Activated T-helper 1 cell treated with anti-CD3 and anti-CD28 coated beads, Interleukin-2, amount 50 U/mL, for 16 hours (primary cell): ENCODE measurements at places on chromosomes 2 and 18.

GRCh38 chr2:189829102-189829833, 45.0 kb downstream of the PMS1 start:
- no peak for DNase-seq

DNA sequence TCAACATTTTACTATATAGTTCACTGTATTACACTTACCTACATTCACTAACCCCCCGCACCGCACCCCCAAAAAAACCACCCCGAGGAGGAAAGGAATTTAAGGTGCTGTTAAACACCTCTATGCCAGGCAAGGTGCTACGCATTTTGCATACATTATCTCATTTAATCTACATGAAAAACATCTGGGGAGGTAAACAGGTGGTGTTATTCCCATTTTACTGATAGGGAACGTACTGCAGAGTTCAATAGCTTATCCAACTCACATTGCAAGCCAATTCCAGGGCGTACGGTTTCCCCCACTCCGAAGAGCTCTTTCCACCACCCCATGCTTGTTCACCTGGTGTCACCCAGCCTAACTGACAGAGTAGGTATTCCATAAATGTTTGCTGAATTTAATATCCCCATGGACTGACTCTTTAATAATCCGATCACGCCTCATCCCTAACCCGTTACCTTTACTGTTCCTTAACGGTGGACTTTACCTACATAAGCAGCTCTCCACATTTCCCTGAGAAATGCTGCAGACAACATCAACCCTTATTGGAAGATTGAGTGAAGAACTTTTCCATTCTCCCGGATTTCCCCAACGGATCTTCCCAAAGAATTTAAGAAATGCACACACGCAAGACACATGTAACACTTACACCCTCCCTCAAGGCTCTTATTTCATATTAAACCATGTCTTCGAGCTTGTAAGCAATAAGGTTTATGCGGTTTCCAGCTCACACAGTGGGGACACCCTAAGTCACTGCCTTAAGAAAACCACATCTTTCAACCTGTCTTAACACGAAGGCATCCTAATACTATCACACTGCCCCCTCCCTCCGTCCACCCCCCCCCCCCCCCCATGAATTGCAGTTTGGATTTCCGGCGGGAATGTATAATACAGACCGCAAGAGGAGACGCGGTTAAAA, 1.2 kb downstream of the RAPH1 start:
- no peak for DNase-seq

- DNase-seq: no peak
These were observed 188.5 kb downstream of the TPGS2 start for GRCh38 chr18:36640021-36640952.

- DNase-seq: no peak
These were observed 593.2 kb downstream of the ZEB2 start for GRCh38 chr2:143926736-143927135.

GRCh38 chr18:54684784-54685183, 93.7 kb downstream of the DYNAP start:
- no peak for DNase-seq

DNA sequence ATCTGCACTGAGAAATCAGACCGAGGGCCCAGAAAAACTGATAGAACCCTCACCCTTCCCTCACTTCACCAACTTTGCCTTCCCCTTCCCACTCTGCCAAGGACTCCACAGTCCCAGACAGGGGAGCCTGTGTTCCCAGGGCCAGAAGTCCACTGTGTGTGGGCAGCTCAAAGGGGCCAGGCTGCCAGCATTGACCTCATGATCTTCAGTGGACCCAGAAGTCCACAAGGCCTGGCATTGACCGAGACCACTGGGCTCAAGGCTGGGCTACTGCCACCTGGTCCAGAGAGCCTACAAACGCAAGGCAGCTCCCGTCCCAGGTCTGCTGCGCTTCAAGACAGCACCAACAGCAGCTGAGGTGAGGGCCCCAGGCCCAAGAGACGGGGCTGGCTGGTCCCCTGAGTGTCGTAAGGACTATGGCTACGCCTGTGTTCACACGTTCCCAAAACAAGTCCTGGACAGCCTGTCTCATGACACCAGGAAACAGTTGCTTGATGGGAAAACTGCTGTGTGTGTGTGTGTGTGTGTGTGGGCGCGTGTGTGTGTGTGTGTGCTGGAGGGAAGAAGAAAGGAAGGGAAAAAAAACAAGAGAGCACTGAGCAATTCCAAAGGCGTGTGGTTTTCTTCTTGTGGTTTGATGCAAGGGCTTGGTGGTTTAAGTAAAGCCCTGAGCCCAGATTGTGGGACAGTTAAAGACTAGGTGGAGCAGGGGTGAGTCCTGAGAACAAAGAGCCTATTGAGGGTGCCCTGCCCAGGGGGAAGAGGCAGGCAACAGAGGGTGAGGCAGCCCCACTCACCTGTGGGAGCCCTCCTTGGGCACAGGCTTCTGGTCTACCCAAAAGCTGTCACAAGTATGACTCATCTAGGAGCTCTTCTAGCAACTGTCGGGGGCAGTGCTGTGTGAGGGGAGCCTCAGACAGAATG, 46.6 kb upstream of the ZBTB7C start:
- no peak for DNase-seq

GRCh38 chr18:4720518-4720917, 265.4 kb upstream of the DLGAP1 start:
- DNase-seq: no peak

GRCh38 chr2:157842106-157842879, 33.8 kb downstream of the ACVR1 start:
- DNase-seq: no peak

- no peak for DNase-seq
These were observed at the start of gene NLRC4 for GRCh38 chr2:32264422-32265105. TSS of gene NLRC4 (minus strand) at chr2:32264886. CDS start at chr2:32256775, 8,111 bp downstream.

GRCh38 chr2:74877781-74878433, 44.0 kb downstream of the HK2 start:
- no peak for DNase-seq

DNA sequence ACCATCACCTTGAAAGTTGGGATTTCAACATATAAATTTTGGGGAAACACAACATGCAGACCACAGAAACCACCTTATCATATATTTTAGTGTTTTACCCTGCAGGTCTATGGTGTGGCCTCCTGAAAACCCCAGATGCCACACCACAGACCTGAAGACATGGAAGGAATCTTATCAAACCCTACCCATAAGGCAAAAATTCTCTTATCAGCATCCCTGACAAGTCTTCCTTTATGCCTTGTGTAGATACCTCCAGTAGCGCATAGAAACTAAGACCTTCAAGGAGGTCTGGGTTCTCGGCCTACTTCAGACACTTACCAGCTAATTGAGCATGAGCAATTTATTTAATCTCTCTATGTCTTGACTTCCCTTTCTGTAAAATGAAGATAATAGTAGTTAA, 59.1 kb upstream of the SLC14A2 start:
- DNase-seq: no peak

DNA sequence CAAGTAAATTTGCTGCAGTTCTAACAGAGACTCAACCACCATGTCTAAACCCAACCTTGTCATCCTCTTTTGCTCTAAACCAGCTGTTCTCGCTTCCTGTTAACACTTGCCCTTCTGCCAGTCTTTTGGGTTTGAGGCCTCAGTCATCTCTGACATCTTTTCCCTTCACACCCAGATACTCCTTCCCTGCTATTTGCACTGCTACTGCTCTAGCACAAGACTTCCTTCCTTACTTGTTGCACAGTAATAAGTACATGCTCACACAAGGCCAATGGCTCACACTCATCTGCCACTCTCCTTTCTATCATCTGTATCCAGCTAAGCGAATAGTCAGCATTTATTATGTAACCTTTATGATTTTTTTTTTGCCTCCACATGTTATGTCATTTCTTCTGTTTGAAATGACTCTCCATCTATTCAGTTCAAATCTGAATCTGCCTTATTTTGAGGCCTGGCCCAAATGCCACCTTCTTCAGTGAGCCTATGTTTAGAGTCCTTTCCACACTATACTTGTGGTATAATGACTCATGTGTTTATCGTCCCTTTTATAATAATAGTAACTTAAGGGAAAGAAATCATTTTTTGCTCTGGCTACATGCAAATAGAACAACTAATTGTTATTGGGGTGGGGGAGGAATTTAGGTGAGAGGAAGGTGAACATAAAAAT, 22.5 kb upstream of the CDKL4 start:
- no peak for DNase-seq

- DNase-seq: no peak
These were observed 1.7 kb upstream of the ZNF532 start for GRCh38 chr18:58862851-58863538.

DNA sequence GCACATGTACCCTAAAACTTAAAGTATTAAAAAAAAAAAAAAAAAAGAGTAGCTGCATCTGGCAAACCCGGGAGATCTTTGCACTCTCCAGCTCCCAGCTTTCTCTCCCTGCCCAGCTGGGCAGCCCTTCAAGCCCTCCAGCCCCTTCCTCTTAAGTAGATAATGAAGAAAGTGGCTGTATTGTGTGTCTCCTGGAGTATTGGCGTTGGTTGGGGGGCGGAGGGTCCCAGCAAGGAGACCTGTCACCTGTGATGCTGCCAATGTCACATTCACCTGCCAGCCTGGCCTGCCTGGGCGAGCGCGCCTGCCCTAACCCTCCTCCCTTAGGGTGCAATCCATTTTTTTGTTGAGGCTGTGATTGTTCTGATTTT, 2.0 kb downstream of the C2orf72 start:
- DNase-seq: no peak

GRCh38 chr2:149075853-149076252, 37.4 kb downstream of the LYPD6B start:
- no peak for DNase-seq

- DNase-seq: no peak
These were observed 171.8 kb downstream of the CDH2 start for GRCh38 chr18:28005164-28005563.

DNA sequence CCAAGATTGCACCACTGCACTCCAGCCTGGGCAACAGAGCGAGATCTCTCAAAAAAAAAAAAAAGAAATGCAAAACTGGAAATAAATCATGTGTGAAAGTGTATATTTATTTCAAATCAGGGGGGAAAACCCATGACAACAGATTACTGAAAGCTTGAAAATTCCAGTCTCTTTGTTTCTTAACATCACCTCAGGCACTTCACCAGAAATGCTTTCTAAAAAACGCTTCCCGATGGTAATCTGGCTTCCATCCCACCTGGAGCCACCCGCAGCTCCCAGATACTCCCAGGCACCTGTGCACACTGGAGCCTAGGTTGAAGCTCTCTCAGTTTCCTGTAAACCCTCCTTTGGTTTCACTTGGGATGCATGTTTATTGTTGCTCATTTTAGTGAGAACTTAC, 7.2 kb upstream of the ITGB6 start:
- no peak for DNase-seq

- no peak for DNase-seq
These were observed 1.4 kb downstream of the CIB4 start for GRCh38 chr2:26639685-26640243.

- no peak for DNase-seq
These were observed 53.9 kb upstream of the CD302 start for GRCh38 chr2:159851941-159852340.

DNA sequence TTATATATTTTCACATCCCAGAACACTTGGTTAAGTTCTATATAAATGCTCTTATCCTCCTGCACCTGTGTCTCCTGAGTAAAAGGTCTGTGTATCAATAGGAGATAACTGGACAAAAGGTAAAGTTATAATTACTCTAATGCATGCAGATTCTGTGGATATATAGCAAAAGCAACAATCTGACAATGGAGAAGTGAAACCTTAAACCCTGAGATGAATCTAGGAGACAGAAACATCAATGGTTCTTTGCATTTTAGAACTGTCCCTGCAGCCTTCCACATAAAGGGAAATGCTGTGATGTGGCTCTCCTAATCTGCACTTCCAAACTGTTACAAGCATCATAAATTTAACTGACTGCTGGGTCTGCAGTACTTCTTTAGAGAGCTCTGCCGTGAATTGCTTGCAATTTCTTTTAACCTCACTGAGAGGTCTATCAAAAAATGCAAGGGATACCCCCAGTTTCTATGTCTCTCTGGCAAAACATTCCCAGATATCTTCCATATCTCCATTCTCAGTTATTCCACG, 42.8 kb upstream of the FSIP2 start:
- DNase-seq: no peak

DNA sequence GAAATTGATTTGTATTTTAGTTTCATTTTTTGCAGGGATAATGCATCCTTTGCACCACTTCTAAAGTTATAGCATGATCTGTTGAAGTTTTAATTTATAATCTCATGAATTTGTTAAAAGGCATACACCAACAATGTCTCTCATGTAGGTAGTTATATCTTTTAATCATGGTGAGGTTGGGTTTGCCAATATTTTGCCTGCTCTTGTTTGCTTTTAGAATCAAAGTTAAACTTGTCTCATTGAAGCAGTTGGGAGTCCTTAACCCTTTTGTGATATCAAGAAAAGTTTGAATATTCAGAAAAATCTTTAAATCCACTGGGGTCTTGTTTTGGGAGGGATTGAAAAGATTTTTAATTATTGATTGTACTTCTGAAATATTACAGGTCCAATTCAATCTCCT, 31.7 kb downstream of the APLF start:
- no peak for DNase-seq

DNA sequence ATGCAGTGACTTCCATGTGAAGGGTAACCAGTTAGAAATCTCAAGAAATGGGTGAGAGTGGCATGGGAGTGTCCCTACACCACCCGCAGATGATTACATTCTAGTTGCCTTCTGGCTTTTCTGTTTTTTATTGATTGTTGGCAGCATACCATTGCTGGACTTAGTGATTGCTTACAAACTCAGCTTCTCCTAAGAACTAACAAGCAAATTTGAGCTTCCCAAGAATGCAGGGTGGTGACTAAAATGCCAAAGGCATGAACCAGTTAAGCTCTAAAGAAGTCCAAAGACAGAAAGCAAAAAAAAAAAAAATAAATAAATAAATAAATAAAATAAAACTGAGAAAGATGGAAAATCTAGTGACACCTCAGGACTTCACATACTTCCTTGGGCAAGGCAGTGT, 245.5 kb upstream of the PARD3B start:
- no peak for DNase-seq

DNA sequence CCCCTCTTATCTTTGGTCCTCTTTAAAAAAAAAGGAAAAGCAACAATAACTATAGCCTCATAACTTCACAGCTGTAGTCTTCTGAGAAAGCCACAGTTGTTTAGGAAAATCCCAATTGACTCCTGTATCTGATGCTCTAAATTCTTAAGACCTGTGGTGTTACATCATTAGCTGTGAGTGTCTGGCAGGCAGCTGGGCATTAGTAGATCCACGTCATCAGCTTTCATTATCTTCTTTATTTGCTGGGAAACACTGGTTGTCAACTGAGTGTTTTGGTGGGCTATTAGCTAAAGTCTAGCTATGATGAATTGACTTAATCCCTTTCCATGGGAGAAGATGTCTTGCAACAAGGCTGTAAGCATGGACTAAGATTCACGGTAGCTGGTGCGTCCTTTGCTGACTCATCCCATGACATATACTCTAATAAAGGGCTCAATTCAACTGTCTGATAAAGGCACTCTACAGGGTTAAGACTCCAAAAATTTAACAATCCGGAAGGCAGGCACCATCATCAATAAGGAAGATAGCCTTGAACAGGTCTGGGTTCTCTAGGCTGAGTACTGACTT, 517.2 kb downstream of the PLCL1 start:
- no peak for DNase-seq

GRCh38 chr18:45133276-45133675, 452.6 kb downstream of the SETBP1 start:
- no peak for DNase-seq
